GM19239 (cell line): ENCODE measurements at places on chromosomes 16 and 17.

DNA sequence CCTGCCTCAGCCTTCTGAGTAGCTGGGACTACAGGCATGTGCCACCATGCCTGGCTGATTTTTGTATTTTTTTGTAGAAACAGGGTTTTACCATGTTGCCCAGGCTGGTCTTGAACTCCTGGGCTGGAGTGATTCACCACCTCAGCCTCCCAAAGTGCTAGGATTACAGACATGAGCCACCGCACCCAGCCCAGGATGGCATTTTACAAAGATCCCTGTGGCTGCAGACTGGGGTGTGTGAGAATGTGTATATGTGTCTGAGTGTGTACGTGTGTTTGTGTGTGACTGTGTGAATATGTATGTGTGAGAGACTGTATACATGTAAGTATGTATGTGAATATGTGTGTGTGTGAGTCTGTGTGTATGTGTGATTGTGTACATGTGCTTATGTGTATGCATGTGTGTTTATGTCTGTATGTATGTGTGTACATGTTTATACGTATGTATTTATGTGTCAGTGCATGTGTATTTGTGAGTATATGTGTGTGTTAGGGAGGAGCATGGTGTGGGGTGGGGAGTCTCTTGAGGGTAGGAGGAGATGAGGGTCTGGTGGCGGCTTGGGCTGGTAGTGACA, 17.0 kb downstream of the RPTOR start:
- DNase-seq: no peak

GRCh38 chr16:63925221-63925620, 1196.6 kb downstream of the CDH11 start:
- no peak for DNase-seq

DNA sequence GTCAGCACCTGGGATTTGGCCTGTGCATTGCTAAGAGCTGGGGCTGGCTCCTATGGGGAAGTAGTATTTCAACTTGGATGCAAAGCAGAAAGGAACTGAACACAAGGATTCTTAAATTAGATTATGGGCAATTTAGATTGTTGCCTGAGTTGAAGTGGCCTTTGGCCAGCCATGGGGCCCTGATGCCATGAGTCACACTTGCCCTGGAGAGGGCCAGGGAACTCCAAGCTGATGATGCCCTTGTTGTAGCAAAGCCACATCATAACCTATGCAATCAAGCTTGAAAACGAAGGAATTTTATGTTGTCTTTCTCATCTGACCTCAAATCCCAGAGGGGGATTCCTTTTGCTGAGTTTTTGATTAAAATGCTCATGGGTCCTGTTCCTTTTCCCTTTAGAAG, 3.9 kb upstream of the SPATA32 start:
- DNase-seq: no peak

DNA sequence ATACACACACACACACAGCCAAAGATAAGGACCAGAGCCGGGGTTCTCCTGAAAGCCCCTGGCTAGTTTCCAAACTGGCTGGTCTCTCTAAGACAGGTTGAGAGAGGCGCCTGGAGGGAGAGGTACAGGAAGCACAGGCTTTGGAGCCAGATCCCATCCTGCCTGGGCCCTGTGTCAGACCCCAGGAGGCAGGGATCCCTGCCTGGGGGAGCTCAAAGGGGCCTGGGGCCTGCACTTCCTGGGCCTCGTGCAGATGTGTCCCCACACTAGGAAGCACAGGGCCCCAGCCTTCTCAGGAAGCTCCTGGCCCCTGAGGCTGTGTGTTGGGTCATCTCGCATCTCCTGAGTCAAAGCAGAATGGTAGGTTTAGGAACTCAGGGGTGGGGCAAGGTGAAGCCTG, 16.0 kb downstream of the SLC5A10 start:
- no peak for DNase-seq

DNA sequence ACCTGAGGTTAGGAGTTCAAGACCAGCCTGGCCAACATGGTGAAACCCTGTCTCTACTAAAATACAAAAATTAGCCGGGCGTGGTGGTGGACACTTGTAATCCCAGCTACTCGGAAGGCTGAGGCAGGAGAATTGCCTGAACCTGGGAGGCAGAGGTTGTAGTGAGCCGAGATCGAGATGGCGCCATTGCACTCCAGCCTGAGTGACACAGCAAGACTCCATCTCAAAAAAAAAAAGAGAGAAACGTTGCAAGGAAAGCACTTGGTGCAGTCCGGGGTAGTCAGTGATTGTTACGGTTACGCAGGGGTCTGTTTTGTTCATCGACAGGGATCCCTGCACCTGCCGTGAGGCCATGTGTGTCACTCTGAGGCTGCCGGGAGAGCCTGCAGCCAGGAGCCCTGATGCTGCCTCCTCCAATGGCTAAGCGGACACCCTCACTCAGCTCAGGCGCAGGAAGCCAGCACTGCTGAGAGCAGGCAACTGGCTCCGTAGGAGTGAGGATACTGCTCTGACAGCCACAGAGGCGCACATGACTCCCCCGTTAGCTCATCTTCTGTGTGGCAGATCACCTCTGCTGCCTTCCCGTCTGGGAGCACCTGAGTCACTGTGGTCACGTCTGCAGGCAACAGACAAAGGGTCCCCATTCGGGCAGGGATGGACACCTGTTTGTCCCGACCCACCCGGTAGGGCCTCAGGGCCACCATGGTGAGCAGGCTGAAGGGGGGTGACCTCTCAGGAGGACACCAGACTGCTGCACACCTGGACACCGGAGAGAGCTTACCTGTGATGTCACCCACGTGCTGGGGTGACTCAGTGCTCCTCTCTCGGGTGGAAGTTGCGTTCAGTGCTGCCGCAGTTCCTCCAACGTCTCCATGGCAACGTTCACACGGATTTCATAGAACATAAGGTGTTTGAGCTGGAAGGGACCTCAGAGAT, 5.2 kb upstream of the RAB26 start:
- no peak for DNase-seq

DNA sequence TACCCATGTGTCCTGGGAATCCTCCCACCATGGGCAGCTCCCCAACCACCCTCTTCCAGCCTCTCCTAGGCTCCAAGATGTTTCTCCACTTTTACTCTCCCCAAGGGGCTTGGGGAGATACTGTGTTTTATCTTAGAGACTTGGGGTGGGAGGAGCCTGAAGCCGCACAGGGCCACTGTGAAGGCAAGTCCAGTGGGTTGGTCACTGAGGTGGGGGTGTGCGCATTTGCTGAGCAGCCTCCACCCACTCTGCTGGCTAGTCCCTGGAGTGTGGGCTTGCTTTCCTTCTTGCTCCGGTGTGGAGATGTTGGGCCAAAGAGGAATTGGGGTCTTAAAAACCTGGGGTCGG, 4.1 kb upstream of the CLDN9 start:
- DNase-seq: no peak

DNA sequence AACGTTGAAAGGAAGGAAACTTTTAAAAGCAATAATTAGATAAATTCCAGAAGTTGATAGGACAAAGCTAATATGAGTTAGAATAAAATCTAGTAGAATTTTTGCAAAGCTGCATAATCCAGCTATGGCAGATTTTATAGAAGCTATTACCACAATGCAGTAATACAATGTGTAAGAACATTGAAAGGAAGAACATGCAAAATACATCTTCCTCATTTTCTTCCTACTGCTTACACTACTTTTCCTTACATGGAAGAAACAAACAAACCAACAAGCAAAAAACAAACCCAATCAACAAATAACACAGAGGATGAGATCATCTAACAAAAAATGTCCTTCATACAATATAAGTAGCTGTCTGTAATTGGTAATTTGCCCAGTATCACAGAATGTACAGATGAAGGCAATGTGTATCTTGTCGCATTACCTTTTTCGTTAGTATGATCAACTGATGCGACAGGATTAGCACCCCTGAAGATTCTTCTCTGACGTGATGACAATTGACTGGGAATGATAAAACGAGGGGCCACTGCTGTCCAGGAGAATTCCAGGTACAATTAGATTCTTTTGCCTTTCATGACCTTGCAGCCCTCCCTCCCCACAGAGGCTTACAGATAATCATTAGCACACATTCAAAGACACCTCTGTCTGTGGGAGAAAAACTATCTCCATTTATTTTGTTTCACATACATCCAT, 21.2 kb upstream of the LRRC37A start:
- DNase-seq: no peak

GRCh38 chr16:23858542-23858941, 22.8 kb downstream of the PRKCB start:
- no peak for DNase-seq

- no peak for DNase-seq
Observed at GRCh38 chr17:51135956-51136355, 15.3 kb upstream of the SPAG9 start.

DNA sequence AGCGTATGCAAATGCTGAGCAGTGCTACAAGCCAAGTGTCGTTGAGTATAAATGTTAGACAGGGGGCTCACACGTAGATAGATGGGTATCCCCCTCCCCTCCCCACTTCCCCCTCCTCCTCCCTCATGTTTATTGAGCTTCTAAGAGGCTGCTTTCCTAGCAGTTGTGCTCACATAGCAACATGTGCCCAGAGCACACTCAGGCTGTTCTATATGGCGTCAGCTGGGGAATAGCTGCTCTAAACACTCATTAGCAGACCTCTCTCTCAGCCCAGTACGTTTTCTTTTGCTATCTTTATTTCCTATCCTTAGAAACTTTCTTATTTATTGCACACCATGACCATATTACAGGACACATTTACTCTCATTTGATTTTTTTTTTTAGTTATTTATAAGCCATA, 1.8 kb downstream of the KCNJ2 start:
- DNase-seq: no peak

- DNase-seq: no peak
Observed at GRCh38 chr17:31926100-31926729, 10.6 kb upstream of the SUZ12 start.

GRCh38 chr16:84355149-84355548, 13.2 kb upstream of the ATP2C2 start:
- DNase-seq: no peak

DNA sequence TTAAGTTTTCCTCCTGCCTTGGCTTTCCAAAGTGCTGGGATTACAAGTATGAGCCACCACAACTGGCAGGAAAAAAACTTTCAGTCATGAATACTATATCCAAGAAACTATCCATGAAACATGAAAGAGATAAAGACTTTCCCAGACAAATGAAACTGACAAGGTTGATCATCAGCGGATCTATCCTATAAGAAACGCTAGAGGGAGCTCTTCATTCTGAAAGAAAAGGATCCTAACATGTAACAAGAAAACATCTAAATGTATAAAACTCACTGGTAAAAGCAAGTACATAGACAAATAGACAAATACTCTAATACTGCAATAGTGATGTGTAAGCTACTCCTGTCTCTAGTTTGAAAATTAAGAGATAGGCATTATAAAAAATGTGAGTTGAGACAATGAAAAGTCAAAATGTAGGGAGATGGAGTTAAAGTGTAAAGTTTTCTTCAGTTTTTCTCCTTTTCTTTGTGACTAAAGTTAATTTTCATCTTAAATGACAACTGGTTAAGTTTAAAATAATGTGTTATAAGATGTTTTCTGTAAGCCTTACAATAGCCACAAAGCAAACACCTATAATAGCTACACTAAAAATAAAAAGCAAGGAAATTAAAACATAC, 79.6 kb upstream of the TEKT1 start:
- DNase-seq: no peak

DNA sequence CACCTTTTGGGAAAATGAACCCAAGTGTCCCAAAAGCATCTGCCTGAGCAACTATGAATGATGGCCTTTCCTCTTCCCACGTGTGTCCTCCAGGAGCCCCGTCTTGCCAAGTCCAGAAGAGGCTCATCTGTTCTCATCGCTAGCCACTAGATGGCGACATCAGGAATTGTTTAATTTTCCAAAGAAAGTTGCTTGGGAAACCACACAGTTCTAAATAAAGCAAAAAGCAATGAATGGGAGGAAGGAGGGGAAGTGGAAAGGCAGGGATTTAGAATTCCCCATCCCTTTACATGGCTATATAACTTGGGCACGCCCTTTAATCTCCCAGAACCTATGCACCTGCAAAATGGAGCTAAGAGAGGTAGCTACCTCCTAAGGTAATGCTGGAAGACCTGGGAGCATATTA, 9.0 kb upstream of the CDH5 start:
- peak; percentile 30 for DNase-seq

DNA sequence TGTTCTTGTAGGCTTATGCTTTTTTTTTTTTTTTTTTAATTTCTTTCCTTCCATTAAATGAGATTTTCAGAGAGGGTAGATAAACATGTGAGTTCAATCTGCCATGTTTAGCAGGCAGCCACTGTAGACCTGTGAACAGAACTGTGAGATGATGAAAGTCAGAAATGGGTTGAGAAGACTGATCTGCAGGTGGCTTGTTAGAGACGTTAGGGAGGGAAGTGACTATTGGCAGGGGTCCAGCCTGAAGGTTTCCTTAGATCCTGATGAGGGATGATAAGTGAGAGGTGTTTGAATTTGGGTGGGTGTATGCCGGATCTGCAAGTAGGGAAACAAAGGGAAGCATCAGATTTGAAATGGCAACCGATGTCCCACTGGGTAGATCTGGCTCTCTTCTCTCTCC, 157.8 kb downstream of the HS3ST3B1 start:
- DNase-seq: no peak

DNA sequence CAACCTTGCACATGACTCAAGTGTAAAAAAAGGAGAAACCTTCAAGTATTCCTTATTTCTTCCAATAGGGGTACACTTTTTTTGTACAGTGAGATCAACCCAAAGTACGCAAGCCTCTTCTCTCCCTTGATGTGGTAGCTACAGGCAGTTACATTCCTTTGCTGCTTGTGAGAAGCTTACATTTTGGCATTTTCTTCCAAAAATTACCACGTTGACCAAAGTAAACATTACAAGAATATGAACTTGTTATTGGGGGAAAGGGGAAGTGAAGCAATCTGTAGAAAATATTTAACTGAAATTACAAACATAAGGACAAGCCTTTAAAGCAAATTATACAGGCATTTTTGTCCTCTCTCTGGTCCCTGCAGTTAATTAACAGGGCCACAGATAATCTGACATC, 97.0 kb upstream of the TOB1 start:
- DNase-seq: no peak
